ENCODE measurements at places on chromosomes 4 and X.

DNA sequence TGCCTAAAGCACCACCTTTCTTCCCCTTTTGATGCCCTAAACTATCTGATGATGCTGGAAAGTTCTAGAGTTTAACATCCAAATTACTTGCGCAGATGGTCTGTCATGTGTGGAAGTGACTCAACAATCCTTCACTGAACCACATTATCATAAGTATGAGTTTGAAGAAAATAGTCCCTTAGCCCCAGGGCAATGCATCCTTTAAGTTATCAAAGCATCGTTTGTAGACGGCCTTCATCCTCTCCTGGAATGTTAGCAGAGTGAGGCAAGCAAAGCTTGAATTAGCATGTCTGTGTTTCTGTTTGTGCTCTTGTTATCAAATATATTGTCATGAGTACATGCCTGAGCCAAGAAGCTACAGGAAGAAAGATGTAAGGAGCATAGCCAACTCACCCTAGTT, 570.9 kb downstream of the MID1IP1 start:
- DNase-seq: no peak

DNA sequence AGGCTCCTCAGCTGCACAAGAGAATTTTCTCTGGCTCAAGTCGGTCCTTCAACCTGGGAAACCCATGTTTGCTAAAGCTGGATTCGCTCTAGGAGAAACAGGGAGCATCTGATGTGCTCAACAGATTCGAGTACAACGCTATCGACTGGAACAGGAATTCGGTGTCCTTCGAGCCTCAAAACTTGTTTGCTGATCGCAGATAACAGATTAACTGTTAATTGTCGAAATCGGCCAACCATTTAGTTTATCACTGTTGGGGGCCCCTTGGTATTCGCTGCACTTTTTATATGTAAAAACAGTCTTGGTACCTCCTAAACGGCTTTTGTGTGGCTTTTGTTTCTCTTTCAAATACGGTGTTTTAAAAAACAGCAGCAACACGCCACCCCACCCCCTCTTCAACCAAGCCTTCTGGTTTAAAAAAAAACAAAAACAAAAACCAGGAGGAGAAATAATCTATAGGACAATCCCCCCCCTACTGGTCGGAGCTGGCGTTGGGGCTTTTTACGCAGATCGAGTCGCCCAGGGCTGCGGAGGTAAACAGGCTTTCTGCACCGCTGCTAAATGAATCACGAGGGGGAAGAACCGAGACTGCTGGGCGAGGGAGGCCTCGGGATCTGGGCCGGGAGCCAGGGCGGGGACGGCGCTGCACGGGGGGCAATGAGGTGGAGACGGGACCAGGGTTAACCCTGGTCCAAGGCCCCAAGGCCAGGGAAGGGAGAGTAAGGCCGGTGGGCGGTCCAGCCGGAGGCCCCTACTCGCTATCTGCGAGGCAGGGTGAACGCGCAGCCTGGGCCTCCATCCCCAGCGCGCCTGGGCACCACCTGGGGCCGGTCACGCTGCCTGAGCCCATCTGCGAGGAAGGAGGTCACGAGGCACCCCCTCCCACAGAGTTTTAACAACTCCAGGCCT, 71.7 kb upstream of the BCOR start:
- DNase-seq: no peak

GRCh38 chr4:25310066-25310802, 2.3 kb upstream of the ZCCHC4 start:
- no peak for DNase-seq

GRCh38 chrX:107448625-107448997, 841 bp upstream of the FRMPD3 start:
- DNase-seq: no peak

- DNase-seq: no peak
Observed at GRCh38 chrX:36957425-36958328, 50.5 kb upstream of the FAM47C start.

DNA sequence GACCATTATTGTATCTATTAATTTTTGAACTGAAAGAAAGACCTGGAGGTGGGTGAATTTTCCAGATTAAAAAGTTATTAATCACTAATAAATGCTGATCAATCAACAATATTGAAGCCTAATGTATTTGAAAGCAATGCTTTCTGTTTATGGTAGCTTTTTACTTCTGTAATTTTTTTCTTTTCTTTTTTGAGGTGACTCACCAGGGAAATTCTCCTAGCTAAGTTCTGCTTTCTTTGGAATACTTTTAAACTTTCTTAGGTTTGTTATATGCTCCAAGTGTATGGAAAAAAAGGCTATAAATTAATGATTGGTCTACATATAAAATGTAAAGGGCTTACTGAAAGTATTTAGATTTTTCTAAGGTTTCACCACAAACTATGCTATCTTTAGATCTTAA, 94.2 kb downstream of the MBNL3 start:
- DNase-seq: no peak

DNA sequence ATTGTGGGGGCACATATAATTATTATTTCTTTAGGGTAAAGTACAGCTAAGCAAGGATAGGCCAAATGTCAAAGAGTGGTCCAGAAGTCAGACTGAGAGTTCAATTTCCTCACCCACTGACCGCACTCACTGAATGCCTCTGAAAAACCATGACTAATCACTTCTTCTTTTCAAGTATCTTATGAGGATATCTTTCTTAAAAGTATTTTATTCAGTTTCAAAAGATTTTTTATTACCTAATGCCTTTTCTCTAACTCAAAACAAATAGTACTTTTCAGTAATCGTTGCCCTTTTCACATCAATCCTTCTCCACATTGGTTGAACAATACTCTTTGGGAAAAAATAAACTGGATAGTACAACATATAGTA, 61.7 kb upstream of the CAMK2D start:
- DNase-seq: no peak

- DNase-seq: no peak
Observed at GRCh38 chr4:165345666-165346417, 18.4 kb downstream of the MSMO1 start.

DNA sequence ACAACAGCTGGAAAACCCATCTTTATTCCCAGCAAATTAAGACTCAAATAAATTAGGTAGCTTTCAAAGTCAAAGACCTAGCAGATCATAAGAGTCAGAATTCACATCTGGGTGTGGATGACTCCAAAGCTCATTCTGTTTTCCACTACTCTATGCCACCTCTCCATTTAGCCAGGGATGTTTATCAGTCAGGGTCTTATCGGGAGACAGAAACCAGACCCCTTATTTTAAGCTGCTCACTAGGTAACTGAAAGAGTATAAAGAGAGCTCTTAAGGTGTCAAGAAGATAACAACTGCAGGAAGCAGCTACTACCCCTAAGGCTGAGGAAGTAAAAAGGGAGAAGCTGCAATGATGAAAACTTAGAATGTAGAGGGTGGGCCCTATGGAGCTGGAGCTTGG, 333.7 kb upstream of the KLF3 start:
- no peak for DNase-seq

DNA sequence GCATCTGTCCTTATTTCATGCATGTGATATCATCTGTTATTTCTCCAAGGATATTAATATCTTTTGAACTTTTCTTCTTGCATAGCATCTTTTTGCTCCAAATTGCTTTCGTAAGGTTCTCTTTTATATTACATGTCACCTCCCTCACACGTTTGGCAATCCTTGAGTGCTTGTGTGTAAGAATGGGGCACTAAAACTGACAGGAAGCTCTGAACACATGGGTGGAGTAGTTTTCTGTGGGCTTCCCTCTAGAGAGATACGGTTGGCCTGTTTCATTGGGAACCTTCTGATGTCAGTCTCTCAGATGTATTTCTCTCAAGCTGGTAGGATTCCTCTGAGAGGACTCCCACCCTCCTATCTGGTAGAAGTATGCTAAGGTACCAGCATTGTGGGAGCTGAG, 223.0 kb downstream of the MID1 start:
- DNase-seq: no peak

DNA sequence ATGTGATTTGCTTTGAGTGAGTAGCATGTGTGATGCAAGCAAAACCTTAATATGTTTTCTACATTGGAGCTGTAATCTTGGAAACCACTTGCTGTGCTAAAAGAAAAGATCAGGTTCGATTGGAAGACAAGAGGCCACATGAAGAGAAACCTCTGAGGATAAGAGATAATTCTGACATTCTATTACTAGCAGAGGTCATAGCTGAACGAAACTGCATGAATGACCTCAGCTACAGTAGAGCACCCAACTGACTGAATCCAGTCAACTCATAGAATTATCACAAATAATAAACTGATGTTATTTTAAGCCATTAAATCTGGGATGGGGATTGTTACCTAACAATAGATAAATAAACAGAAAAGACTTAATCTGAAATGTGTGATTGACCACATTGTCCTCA, 147.1 kb downstream of the CAMK2D start:
- no peak for DNase-seq

GRCh38 chr4:5881340-5881739, 11.5 kb downstream of the CRMP1 start:
- DNase-seq: no peak

DNA sequence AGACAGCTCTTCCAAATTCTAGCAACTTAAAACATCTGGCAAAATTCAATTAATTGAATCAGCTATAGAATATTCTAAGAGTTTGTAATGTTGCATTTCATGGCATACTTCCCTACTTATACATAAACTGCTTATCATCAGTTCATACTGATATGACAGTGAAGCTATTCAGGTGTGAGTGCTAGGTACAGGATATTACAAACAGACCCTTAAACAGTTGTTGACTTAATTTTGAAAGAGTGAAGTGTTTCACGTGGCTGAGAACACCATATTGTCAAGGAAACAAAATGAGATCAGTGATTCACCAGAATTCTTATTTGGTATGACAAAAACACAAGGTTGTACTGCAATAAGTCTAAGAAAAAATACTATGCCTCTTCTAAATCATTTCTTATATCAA, 27.4 kb downstream of the CENPU start:
- DNase-seq: no peak

- no peak for DNase-seq
Observed at GRCh38 chr4:101019313-101019712, 328.0 kb downstream of the PPP3CA start.

GRCh38 chr4:121696170-121696580, 605 bp downstream of the ANXA5 start:
- DNase-seq: no peak

- DNase-seq: no peak
Observed at GRCh38 chrX:33204889-33205288, 6.5 kb downstream of the DMD start.

DNA sequence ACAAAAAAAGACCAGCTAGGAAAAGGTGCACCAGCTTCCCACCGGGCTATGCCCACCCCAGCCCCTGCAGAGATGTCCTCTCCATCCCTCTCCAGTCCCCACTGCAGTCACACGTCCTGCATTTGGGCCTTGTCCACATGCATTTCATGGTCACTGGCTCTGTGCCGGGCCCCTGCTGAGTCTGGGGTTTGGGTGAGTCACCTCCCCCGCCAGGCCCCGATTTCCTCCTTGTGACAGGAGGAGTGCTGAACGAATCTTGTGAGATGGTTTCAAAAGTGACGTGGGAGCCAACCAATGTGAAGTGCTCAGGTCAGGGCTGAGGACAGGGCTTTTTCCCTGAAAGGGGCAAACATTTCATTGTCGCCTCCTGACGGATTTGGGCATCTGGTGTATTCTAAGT, 7.1 kb downstream of the CPZ start:
- DNase-seq: no peak

DNA sequence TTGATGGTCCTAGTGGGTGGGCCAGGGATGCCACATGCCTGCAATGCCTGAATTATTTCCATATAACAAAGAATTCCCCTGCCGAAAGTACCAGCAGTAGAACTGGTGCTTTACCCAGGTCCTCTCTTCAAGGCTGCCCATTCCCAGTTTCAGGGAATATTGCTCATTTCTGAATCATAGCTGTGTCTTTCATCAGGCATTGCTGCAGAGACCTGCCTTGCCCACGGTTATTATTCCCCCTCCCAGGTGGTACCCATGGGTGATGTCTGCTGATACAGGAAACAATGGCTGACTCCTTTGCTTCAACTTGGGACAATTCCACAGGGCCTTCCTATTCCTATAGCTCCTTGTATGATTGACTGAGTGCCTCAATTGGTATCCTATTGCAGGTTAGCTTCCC, 9.7 kb upstream of the IQCM start:
- DNase-seq: no peak

GRCh38 chr4:35066406-35066805, 1177.9 kb downstream of the ARAP2 start:
- no peak for DNase-seq

GRCh38 chrX:136766785-136767103, 14.0 kb downstream of the ARHGEF6 start:
- DNase-seq: no peak

GRCh38 chr4:103156106-103156505, 42.0 kb downstream of the CENPE start:
- no peak for DNase-seq

DNA sequence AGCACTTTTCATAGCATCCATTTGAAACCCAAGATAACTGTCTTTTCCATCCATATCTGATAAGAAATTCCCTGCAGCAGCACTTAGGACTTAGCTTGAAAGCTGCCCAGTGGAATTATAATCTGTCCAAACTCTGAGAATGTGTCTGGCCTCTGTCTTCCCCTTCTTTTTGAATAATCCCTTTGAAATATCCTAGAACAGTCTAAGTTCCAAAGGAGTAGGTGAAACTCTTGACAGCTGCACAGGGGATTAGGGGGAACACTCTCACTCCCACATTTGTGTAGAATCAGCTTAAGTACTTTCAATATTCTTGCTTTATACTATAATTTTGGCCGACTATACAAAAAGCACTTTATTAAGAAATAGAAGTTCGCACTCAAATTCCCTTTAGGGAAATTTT, 157.7 kb downstream of the PAPSS1 start:
- DNase-seq: no peak

DNA sequence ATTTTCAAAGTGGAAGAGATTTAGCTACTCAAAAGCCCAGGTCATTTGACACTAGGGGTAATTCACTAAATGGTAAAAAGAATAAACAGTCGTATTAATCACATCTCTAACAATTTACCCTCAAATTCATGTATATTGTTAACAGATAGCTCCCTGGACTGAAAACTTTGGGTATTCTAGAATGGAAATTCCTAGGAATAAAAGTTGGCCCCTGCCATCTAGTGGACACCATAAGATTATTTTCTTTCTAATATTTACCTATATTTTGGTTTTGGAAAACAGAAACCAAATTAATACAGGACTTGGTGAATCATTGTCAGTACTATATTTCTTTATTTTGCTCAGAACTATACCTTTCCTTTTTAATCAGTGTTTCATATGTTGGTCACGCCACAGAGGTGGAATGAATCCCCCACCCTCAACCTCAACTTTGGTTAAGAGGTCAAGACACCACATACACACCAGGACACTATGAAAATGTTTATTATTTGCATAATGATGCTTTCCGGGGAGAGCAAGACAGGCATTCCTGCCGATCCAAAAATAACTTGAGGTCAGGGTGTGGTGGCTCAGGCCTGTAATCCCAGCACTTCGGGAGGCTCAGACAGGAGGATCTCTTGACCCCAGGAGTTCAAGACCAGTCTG, 96.2 kb upstream of the APOOL start:
- no peak for DNase-seq
